ENCODE measurements at places on chromosomes 11 and 22. TPM values are rescaled to one million over a fixed set of nuclear protein-coding genes. Genes with fewer than 3 reads are reported as not detected.

- H3K27me3 ChIP-seq, result no peaks in the 10 kb centered on the region
- no peak overlapping the region for H3K4me3 ChIP-seq
- H3K4me1 ChIP-seq, result no peaks in the 10 kb centered on the region
- H3K27ac ChIP-seq, result no peak overlapping the region
Observed at GRCh38 chr22:25061605-25062376, 109.3 kb downstream of the KIAA1671 start.

GRCh38 chr11:115695677-115696364, 191.6 kb upstream of the CADM1 start:
- H3K36me3 ChIP-seq, result peaks cover 9% of the 10 kb centered on the region
- no peak overlapping the region for H3K4me3 ChIP-seq
- H3K4me1 ChIP-seq, result no peaks in the 10 kb centered on the region
- peaks cover 2% of the 10 kb centered on the region for H3K27me3 ChIP-seq
- no peak overlapping the region for H3K27ac ChIP-seq

GRCh38 chr22:37794376-37794775, 13.4 kb upstream of the GCAT start:
- no peak overlapping the region for H3K4me3 ChIP-seq
- no peak for DNase-seq
- no peak overlapping the region for H3K27ac ChIP-seq
- H3K4me1 ChIP-seq, result peaks cover 6% of the 10 kb centered on the region

DNA sequence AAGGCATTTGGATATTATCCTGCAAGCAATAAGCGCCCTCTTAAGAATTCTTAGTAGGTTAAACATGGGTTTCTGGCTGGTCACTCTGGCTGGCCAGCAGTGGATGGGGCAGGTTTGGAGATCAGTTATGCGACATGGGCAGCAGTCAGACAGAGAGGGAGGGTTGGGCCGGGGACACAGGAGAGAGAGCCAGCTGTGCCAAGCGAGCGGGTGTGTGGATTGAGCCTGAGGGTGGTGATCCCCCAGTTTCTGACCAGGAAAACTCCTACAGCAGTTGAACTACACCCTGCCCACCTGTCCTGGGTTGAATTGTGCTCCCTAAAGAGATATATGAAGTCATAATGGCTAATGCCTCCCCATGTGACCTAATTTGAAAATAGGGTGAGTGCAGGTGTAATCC, 671.2 kb downstream of the TBC1D22A start:
- H3K4me1 ChIP-seq, result no peaks in the 10 kb centered on the region
- no peak overlapping the region for H3K4me3 ChIP-seq
- peaks cover 6% of the 10 kb centered on the region for H3K27me3 ChIP-seq
- H3K27ac ChIP-seq, result no peak overlapping the region
- no peak for DNase-seq

- peak; percentile 76 for DNase-seq
- H3K36me3 ChIP-seq, result no peaks in the 10 kb centered on the region
- peaks cover 3% of the 10 kb centered on the region for H3K27me3 ChIP-seq
- H3K4me3 ChIP-seq, result peak overlapping the region; percentile 97
- peak overlapping the region; percentile 77 for H3K27ac ChIP-seq
- H3K4me1 ChIP-seq, result peaks cover 37% of the 10 kb centered on the region
Observed at GRCh38 chr22:18023509-18024275, 669 bp downstream of the MICAL3 start.

The TREH gene
- not detected for total RNA-seq

DNA sequence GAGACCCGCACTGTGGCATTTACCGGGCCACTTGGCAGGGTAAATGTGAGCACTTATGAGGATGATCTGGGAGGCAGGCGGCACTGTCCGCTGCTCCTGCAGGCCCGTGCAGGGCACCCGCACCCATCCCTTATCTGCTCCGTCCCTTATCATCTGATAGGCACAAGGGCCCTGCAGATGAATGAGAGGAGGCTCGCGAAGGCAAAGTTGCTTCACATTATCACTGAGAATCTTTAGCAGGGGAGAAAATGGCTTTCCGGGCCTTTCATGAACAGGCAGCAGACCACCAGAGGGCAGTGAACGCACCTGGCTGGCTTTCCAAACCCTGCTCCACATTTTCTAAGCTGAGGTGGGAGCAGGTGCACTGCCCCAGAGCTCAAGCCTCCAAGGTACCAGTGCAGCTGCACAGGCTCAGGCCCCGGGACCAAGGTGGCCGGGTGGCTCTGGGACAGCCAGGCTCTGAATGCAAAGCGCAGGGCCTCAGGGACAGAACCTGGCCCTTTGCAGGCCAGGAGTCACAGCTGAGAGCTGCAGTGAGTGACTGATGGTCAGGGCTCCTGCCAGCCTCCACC, 165.6 kb downstream of the SHANK2 start:
- DNase-seq, result no peak
- H3K27ac ChIP-seq, result no peak overlapping the region
- no peaks in the 10 kb centered on the region for H3K4me1 ChIP-seq
- no peak overlapping the region for H3K4me3 ChIP-seq
- H3K27me3 ChIP-seq, result no peaks in the 10 kb centered on the region
- 0 out of 2 replicates have a peak, but pooled peaks cover 4% of the 10 kb centered on the region for H3K36me3 ChIP-seq

- DNase-seq, result no peak
- H3K36me3 ChIP-seq, result peaks cover 33% of the 10 kb centered on the region
- no peaks in the 10 kb centered on the region for H3K27me3 ChIP-seq
- peak overlapping the region; percentile 97 for H3K27ac ChIP-seq
Observed at GRCh38 chr11:73875840-73876239, 806 bp downstream of the COA4 start.

DNA sequence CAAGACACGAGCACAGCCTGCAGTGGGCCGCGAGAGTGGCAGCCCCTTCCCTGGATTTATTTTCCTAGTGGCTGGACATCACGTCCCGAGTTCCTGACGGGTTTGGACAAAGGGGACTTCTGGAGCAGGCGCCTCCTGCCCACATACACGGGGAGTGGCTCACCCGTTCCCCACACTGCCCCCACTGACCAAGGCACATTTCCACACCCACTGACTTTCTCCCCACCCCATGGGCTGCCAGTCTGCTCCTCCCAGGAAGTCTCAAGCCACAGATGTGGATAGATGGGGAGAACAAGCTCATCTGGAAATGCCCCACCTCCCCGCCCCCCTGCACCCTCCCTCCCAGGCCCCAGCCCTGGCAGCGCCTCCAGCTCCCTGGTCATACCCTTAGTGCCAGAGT, 34.0 kb upstream of the FADD start:
- no peak for DNase-seq
- no peaks in the 10 kb centered on the region for H3K4me1 ChIP-seq
- H3K27ac ChIP-seq, result no peak overlapping the region
- no peak overlapping the region for H3K4me3 ChIP-seq

GRCh38 chr11:83717537-83717936, 431.4 kb upstream of the CCDC90B start:
- no peaks in the 10 kb centered on the region for H3K36me3 ChIP-seq
- no peak overlapping the region for H3K4me3 ChIP-seq

GRCh38 chr11:68661014-68661413, 23.3 kb upstream of the GAL start:
- peaks cover 17% of the 10 kb centered on the region for H3K4me1 ChIP-seq
- H3K27ac ChIP-seq, result no peak overlapping the region

The PICK1 gene
- 10.4 TPM for total RNA-seq

The MAPK12 gene
- total RNA-seq, result 36.7 TPM

The ANO9 gene
- total RNA-seq, result not detected
